Stimulated activated CD4-positive, alpha-beta T cell treated with anti-CD3 and anti-CD28 coated beads, TNF-alpha, amount 100 ng/mL, for 48 hours (primary cell): ENCODE measurements at places on chromosomes 11 and 22.

DNA sequence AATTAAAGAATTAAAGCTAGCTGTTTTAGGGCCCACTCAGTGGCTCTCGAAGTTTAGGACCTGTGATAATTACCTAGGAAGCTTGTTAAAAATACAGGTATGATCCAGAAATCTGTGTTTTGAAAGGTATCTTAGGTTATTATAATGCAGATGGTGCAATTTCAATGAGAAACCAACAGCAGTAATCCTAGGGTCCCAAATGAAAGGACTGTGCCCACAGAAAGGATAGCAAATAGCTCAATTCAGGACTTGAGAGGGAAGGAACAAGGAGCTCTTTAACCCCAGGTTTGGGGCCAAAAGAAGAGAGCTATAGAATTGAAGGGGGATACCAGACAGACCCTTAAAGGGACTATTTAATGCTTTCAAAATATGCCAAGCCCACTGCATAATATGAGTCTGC, 11.7 kb downstream of the MMP20 start:
- DNase-seq: no peak

- no peak for DNase-seq
These were observed 9.9 kb upstream of the TTLL1 start for GRCh38 chr22:43099095-43099494.

DNA sequence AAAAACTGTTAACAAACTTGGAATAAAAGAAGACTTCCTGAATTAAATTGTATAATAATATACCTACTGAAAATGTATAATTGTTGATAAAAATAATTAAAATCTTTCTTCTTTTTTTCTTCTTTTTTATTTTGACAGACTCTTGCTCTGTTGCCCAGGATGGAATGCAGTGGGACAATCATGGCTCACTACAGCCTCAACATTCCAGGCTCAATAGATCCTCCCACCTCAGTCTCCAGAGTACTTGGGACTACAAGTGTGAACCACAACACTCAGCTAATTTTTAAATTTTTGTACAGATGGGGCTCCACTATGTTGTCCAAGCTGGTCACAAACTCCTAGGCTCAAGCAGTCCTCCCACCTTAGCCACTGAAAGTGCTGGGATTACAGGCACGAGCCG, 1063.8 kb upstream of the CNTN5 start:
- no peak for DNase-seq

GRCh38 chr11:108269583-108269982, 46.7 kb downstream of the ATM start:
- DNase-seq: no peak

GRCh38 chr11:86931548-86932258, 23.5 kb downstream of the FZD4 start:
- DNase-seq: no peak

DNA sequence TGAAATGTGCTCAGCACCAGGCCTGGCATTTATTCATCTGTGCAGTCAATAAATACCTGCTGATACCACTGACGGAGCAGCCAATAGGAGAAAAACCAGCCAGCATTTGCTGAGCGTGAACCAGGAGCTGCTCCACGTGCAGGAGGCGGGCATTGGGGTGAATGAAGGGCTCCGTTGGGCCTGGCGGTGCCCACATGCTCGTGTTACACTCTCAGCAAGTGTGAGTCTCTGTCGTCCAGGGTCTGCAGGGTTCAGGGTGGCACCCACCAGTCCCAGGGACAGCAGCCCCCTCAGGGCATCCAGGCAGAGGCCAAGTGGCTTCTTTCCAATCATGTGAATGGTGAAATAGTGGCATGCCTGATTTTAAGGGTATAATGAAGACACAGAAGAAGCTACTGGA, 4.2 kb upstream of the RPS19BP1 start:
- DNase-seq: no peak

DNA sequence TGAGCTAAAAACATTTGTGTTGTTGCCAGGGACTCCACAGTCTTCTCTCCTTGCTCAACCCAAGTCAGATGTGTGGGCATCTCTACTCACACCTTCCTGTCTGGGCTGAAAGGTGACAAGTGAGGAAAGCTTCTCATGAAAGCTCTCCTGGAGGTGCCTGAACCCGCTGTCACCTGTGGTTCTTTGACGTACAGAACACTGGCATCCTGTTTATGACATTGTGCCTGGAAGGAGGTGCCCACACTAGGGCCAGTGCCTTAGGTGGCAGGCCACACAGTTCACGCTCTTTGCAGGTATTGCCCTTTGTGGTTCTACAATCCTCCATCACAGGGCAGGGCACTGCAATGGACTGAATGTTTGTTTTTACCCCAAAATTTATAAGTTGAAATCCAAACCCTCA, 108.5 kb downstream of the CD44 start:
- no peak for DNase-seq

DNA sequence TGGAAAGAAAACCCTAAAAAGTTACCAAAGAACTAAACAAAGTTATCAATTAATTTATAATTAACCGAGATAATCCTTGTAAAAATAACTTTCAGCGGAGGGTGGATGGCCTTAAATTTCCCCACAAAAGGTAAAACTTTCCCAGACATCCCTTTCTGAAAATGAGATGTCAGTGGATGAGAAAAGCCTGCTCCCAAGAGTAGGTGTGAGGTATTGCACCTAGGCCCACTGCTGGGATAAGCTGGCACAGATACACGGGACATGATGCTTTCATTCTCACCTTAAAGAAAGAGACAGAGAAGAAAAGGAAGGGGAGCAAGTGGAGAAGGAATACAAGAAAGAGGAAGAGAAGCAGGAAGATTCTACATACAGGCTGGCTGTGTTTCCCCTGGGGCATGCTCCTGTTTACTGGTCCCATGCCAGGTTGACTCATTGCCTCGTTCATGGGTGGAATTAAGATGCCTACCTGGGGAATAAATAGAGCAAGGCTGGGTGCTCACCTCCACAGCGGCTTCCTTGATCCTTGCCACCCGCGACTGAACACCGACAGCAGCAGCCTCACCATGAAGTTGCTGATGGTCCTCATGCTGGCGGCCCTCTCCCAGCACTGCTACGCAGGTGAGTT, at the start of gene SCGB2A2:
Gene SCGB2A2 (plus strand): TSS at position 505 of the 625 bp plus-strand sequence. CDS start 59 bp downstream, at position 564.
- no peak for DNase-seq

GRCh38 chr22:23984430-23984829, 4.5 kb downstream of the GSTT2 start:
- DNase-seq: no peak

DNA sequence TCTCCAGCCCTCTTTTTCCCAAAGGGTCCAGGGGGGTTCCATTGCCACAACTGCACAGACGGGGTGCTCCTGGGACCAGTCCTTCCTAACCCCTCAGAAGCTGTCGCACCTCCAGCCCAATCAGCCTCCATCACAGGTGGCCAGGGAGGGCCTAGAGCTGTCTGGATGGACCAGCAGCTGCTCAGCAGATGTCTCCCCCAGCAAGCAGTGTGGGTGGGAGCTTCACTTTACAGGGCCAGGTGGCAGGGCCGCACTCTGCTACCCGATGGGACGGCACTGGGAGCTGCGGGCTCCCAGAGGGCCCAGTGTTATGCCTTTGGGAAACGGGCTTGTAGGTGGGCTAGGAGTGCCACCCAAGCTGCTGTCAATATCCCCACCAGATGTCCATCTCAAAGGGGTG, 120.5 kb downstream of the DSCAML1 start:
- no peak for DNase-seq

GRCh38 chr11:121929581-121929980, 186.4 kb downstream of the BLID start:
- no peak for DNase-seq

GRCh38 chr11:67649634-67650510, 658 bp downstream of the ACY3 start:
- DNase-seq: no peak

DNA sequence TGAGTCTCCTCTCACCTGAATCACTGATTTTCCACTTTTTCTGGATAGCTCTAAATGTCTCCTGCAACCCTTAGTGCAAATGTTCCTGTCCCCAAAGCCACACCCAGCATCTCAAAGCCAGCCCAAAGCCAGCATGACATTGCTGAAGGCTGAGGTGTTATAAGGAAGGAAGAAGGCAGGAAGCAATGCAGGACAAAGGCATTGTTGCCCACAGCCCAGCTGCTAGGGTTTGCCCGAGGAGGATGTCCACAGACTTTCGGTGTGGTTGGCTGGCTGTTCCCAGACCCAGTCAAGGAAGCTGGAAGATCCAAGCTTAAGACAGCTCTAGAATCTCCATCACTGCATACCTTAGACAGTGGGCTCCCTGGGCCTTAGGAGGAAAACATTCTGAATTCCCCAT, 23.5 kb downstream of the CHST1 start:
- DNase-seq: no peak

DNA sequence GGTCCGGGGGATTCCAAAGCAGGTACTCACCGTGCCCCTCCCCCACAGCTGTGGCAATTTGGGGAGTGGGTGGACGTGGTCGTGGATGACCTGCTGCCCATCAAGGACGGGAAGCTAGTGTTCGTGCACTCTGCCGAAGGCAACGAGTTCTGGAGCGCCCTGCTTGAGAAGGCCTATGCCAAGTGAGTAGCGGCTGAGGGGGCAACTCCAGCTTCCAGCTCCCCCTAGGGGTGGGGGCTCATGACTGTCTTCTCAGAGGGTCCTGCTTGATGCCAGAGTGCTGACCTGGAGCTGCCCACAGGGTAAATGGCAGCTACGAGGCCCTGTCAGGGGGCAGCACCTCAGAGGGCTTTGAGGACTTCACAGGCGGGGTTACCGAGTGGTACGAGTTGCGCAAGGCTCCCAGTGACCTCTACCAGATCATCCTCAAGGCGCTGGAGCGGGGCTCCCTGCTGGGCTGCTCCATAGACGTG, 4.2 kb downstream of the CAPN1 start:
- no peak for DNase-seq

DNA sequence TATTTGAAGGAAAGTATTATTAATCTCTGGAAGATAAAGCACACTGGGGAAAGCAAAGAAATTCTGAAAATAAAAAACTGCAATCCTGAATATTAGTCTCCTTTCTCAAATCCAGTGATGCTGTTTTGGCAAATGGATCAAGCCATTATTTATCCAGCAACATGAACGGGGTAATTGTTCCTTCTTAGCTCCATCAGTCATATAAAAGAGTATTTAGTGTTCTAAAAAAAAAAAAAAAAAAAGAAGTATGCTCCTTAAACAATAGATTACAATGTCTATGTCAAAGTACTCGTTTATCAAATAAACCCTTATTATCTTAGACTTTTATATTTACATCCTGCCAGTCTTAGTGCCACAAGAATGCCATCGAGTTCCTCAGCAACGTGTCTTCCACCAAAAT, 1.3 kb downstream of the RDX start:
- DNase-seq: no peak

GRCh38 chr11:8382436-8383053, 118.9 kb upstream of the LMO1 start:
- DNase-seq: no peak

GRCh38 chr11:95989076-95989605, 65.2 kb upstream of the MTMR2 start:
- no peak for DNase-seq

DNA sequence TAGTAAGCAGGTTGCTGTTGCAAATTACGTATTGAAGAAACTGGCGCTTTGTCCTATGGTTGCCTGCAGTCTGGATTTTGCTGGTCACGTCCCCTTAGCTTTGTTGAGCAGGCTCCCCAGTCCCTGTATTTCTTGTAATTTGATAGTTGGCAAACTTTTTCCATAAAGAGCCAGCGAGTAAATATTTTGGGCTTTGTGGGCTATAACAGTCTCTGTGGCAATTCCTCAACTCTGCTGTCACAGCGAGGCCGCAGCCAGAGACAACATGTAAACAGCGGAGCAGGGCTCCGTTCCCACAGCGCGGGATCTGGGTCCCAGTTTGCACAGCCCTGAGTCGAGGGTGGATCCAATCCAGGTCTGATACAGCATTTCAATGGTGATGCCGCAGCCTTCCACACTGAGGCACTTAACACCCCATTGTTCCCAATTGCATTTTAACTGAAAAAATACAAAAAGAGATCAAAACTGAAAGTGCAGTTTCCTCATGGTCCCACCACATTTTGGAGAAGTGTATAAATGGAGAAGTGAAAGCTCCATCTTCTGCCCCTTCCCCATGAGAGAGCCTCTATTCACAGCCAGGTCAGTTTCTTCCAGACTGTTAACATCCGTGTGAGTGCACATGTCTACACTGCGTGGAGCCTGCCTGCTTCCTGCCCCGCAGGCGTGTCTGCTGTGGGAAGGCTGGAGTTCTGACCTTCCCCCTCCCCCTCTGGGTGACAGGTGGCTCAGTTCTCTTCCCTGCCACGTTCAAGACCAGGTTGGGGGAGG, 89.1 kb downstream of the RPS6KA4 start:
- DNase-seq: no peak

DNA sequence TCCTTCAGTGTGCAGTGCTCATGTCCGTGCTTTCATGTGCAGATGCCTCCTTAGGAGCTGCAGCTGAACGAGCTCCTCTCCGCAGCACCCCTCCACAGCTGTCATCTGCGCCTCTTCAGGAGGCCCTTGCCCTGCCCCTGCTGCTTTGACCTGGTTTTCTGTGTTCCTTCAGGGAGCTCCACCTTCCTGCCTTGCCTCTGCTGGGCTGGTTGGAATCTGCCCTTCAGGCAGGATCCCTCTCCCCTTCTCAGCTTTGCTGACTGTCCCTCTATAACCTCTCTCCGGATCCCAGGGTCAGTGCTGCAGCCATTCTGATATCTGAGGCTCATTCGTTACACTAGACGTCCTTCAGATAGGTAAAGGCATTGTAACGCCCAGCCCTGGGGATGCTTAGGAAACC, 67.9 kb downstream of the SCN3B start:
- no peak for DNase-seq

GRCh38 chr11:16153951-16154350, 202.4 kb downstream of the SOX6 start:
- DNase-seq: no peak

DNA sequence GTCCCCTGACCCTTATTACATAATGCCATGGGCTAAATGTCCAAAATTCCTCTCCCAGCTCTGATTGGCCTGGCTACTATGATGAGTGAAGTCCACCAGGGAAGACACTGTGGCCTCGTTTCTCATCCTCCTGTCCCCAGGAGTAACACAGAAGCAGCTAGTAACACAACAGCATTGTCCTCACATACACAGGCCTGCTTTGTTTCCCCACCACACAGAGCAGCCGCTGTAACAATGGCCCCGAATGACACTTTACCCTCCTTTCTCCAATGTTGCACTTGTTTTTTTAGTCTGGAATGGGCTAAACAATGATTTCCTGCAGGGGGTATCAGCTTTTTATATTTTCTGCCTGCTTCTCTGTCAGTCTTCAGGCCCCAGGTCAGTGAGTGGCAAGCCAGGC, at the start of gene PRR5L:
Gene PRR5L (plus strand): TSS at position 363 of the 400 bp plus-strand sequence. CDS start 104,834 bp downstream, outside the sequence.
- DNase-seq: no peak

- no peak for DNase-seq
These were observed 44.2 kb upstream of the POU2AF1 start for GRCh38 chr11:111423250-111423615.

- DNase-seq: no peak
These were observed 49.8 kb upstream of the BMAL1 start for GRCh38 chr11:13227676-13228255.
